ENCODE measurements at places on chromosomes 12 and 14.

DNA sequence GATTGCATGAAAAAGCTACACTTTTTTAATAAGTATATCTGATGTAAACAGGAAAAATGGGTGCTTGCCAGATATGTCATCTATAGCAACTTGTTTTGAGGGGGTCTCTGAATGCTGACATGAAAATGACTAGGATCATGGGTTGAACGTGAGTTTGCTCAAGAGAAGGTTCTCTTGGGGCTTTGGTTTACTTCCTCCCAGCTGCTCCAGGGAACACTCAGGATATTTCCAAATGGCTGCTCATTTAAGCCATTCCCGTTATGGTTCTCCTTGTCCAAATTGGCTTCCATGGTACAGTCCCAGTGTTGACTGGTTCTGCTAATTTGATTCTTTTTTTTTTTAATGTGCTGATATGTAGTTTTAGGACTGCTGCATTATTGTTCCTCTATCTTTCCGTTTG, 118.3 kb downstream of the ETV6 start:
- DNase-seq: no peak

DNA sequence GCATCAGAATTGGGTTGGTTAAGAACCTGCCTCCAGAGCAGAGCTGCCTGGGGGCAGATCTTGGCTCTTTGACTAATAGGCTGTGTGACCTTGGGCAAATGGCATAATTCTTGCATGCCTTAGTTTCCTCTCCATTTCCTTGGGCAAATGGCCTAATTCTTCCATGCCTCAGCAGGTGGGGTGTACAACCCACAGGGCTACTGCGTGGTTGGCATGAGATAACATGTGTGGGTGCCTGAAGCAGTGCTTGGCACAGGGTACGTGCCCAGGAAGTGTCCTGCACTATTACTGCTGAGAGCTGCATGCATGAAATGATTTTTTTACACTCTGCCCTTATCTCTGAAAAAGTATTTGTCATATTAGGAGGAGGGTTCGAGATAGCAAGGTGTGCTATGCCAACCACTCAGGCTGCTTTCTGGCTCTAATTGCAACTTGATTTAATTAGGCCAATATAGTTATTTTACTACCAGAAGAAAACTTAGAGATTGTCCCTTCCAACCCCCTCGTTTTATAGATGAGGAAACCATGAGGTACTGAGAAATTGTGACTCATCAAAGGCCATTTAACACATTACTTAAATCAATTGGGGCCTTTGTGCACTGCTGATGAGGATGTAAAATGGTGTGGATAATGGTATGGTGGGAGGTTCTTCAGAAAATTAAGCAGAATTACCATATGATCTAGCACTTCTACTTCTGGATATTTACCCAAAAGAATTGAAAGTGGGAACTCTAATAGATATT, 161.6 kb upstream of the HIF1A start:
- no peak for DNase-seq

- DNase-seq: no peak
Measured at GRCh38 chr12:111439657-111440151, 34.0 kb downstream of the SH2B3 start.

GRCh38 chr14:28762955-28763326, 3.6 kb upstream of the FOXG1 start:
- no peak for DNase-seq

DNA sequence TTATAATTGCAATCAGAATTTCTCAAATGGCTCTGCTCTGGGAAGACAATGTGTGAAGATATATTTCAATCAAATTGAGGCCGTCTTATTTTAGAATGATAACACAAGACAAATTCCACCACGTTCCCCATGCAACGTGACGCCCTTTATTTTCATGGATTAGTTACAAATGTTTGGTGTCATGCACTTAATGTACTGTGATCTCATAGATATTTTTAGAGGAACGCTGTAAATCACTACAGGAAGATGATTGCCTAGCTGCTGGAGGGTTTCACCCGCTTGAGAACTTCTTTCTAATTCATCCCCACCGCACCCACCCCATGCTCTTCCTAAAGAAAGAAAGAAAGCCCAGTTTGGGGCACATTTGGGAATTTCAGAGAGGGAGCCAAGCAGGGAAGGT, 117.2 kb downstream of the PLXNC1 start:
- DNase-seq: no peak

DNA sequence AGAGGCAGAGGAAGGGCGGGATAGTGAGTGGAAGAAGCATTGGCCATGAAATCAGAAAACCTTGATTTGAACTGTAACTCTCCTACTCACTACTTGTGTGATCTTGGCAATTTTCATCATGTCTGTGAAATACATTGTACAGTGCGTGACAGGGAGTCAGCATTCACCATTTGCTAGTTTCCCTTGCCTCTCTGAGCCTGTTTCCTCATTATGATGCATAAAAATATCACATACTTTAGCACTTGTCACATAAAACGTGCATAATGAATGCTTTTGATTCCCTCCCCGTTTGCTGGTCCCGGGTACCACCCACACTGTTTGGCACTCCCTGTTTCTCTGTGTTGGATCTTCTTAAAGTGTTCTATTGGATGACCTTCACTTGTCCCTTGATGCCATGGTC, 101.1 kb upstream of the FRMD6 start:
- no peak for DNase-seq

- no peak for DNase-seq
Measured at GRCh38 chr12:51244269-51244668, 5.6 kb downstream of the DAZAP2 start.

- no peak for DNase-seq
Measured at GRCh38 chr12:65308601-65309071, 30.2 kb downstream of the MSRB3 start.

- no peak for DNase-seq
Measured at GRCh38 chr12:21697904-21698630, 40.4 kb upstream of the LDHB start.

DNA sequence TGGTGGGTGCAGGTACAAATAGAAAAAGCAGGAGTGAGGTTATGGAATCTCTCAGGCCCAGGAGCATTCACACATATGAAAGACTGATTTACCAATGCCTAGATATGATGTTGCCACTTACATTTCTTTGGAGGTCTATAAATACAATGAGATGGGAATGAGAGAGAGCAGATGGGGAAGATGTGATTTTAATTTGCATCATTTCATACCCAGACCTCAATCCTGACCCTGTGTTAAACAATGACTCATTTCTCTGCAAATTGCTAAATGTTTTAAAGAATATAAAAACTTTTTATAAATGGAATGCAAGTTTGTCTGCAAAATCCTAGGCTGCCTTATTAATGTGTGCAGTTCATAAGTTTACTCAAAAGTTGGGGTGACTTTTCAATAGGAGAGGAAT, 38.6 kb upstream of the GNG2 start:
- no peak for DNase-seq

- no peak for DNase-seq
Measured at GRCh38 chr14:33350366-33350990, 411.8 kb downstream of the NPAS3 start.

GRCh38 chr12:123829561-123829960, 67.5 kb downstream of the DNAH10 start:
- no peak for DNase-seq

- DNase-seq: no peak
Measured at GRCh38 chr14:88552876-88553275, 1.9 kb downstream of the PTPN21 start.

DNA sequence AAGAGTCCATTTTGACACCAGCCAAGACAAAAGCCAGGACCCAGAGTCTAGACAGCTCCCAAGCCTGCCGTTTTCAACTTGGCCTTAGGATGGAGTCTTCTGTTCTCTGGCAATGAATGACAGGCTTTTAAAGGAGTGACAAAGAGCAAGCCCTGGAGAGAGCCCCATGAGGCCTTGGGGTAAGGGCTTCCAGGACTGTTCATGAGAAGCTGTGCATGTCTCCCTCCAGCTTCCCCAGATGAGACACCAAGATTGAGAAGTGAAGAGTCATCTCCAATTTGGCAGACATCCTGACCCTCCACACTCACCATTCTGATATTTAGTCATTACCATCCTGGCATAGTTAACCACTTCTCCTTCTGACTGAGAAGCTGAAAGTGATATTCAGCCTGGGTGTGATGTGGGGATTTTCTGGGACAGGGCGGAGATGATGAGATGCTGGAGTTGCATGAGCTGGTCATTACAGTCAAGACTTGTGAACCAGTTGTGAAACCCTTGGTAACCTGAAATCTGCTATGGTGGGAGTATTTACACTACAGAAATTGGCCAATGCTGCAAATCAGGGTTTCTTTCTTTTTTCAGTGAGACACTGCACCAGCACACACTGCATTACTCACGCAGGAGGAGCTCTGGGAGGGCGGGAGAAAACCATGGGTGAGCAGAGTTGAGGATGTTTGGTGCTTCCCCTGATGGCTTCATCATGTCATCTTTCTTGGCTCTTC, 77.8 kb downstream of the VCPKMT start:
- DNase-seq: peak; percentile 47

DNA sequence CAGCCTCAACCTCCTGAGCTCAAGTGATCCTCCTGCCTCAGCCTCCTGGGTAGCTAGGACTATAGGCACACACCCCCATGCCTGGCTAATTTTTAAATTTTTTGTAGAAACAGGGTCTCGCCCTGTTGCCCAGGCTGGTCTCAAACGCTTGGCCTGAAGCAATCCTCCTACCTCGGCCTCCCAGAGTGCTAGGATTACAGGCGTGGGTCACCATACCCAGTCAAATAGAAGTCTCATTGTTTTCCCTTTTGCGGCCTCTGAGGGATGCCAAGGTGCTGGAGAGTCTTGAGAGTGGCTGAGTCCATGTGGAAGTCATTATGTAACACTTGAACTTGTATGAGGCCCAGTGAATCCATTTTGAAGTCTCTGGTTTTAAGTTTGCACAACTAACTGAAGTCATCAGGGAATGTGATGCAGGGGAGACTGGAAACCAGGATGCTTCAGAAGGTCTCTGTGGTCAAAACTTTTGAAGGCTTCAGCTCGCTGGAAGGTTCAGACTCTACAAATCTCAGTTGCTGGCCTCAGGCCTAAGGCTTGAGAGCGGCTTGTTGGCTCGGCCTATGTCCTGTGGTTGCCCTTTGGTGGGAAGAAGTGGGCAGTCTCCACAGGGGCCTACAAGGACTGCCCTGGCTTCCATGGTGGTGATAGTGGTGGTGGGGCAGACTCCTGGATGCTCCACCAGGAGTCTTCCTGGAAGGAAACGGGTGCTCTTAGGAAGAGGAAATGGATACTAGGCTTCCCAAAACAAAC, 29.2 kb downstream of the GALNT16 start:
- no peak for DNase-seq

GRCh38 chr12:24814379-24815113, 134.4 kb downstream of the BCAT1 start:
- no peak for DNase-seq

- no peak for DNase-seq
Measured at GRCh38 chr12:112001576-112001975, 11.4 kb downstream of the TMEM116 start.

DNA sequence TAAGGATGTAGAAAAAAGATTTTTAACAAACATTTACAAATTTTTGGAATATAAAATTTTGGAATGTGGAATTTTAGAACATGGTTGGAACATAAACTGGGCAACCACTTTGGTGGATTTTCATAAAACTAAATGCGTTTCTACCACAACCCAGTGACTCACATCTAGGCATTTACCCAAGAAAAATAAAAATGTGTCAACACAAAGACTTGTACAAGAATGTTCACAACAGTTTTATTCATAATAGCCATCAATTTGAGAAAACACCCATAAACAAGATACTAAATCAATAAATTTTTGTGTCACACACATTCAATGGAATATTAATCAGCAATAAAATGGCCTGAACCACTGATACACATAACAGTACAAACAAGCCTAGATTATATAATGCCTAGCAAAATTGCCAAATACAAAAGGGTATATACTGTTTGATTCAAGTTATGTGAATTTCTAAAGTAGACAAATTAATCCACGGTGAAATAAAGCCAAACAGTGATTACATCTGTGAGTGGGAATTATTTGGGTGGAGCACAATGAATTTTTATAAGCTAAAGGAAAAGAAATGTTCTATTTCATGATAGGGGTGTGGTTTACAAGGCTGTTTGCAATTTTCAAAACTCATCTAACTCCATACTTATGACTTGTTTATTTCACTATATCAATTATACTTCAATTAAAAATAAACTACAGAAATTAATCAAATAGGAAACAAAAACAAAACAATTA, 415.2 kb upstream of the OR4E1 start:
- no peak for DNase-seq
